SK-N-MC (cell line): ENCODE measurements at places on chromosomes 1 and 21.

DNA sequence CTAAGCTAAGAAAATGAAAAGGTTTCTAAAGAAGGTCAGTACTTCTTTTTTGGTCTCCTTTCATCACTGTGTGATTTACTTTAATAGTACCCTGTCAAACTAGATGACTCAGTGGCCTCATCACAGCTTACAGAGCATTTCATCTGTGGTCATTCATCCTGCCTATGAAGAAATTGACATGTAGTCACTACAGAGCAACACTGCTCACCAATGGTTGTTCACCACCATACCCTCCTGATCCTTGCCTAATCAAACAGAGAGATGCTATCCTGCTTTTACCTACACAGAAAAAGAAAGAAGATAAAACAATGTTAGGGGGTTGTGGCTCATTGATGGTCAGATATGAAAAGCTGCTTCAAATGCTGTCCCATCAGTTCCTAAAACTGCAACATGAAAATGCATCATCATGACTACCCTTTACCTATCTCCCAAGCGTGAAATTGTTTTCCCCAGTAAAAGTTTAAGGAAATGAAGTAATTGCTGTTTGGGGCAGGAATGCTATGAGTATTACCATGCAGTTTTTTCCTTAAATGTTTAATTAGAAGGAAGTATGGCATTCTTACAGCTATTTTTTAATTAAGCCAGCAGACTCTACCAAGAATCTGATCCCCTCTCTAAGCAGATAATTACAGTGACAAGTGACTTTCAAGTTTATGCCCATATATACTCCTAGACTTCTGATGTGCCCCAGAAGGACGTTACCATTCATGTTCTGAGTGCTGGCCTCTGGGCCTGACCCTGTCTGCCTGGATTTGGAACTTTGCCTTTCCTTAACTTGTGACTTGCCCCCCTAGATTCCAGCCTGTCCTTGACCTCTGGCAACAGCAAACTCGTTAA is 46.1 kb upstream of the FBXO28 start:
- no peak for DNase-seq

GRCh38 chr21:42112857-42113256 is 41.7 kb downstream of the UMODL1 start:
- no peak for DNase-seq

DNA sequence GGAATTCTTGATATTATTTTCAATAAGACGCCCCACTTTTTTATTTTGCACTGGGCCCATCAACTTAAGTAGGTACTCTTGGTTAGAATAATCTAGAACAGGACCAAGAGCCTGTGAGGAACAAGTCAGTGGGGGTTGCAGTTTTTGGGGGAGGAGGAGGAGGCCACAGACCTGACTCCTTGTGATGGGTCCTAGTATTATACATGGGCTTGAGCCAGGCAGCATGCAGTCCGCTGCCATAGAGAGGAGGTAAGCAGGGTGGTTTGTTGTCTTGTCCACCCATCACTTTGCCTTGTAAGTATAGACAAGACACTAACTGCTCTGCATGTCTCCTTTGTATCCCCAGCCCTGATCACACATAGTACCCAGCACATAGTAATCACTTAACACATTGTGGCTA is 24.5 kb downstream of the ROR1 start:
- no peak for DNase-seq

GRCh38 chr1:243487649-243488227 is 231.9 kb downstream of the SDCCAG8 start:
- no peak for DNase-seq

- DNase-seq: no peak
Measured at GRCh38 chr1:214546886-214547641, 4.3 kb downstream of the PTPN14 start.

GRCh38 chr1:66246351-66247269 is 287.3 kb upstream of the SGIP1 start:
- DNase-seq: no peak

- DNase-seq: no peak
Measured at GRCh38 chr1:58964428-58964827, 180.6 kb upstream of the JUN start.

DNA sequence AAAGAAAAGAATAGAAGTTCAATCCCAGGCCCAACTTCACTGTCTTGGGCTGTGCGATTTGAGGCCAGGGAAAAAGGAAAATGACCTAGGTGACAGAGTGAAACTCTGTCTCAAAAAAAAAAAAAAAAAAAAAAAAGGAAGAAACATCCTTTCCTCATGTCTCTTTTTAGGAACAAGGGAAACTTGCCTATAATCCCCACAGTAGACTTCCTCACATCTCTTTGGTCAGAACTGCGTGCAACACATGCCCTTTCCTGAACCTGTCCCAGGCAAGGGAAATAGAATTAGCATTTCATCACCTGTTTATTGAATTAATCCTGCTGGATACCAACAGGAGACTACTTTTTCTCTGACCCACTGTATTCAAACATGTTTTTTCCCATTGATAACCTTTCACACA is 2.3 kb downstream of the DCST1 start:
- DNase-seq: no peak

- DNase-seq: no peak
Measured at GRCh38 chr1:35215346-35215745, 22.4 kb upstream of the SFPQ start.

DNA sequence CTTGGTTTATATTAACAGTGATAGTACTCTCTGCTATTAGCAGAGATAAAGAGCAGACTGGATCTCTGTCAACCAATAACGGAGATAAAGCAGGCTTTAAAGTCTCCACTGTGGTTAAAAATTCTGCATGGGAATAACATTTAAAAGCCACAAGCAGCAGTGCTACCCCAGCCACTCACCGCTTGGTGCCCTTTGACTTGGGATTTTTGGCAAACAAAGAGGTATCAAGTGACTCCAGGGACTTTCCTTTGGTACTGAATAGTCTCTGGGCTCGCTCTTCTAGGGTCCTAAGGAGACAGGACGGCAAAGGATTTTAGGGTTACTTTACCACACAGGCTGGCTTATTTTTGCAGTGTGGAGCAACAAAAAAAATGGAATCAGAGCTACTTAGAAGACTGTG is 11.3 kb downstream of the SF3A3 start:
- DNase-seq: no peak

- DNase-seq: no peak
Measured at GRCh38 chr1:243269461-243269801, 13.6 kb downstream of the SDCCAG8 start.

GRCh38 chr1:42311138-42311537 is 23.9 kb downstream of the FOXJ3 start:
- no peak for DNase-seq

DNA sequence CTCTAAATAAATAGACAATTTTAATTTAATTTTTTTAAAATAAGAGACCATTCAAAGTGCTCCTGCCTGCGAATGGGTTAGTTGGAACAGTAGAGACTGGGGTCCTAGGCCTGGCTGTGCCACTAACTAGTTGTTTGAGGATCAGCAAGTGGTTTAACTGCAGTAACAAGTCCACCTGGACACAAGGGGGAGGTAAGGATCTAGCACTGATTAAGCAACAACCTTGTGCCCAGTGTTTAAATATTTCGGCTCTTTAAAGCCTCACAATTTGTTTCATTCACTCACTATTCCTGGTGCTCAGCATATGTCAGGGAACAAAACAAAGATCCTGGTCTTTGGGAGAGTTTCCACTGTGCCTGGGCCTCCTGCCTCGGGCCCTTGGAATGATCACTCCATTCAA is 1.6 kb upstream of the AGT start:
- no peak for DNase-seq

DNA sequence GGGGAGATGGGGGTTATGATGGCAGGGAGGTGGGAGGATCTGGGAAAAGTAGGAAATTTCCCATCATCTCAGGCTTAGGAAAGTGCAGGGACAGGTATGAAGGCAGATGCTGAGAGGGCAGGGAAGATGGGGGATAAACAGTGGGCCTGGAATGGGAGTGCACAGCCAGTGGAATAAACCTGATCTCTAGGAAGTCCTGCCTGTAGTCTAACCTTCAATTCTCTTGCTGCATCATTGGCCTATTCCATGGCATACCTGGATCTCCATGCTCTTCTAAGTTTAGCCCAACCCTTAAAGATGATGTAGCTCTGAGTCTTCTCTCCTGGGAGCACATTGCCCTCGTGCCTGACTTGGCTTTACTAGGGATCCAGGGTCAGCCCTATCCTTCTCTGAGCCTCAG is 2.7 kb downstream of the BCAN start:
- no peak for DNase-seq

DNA sequence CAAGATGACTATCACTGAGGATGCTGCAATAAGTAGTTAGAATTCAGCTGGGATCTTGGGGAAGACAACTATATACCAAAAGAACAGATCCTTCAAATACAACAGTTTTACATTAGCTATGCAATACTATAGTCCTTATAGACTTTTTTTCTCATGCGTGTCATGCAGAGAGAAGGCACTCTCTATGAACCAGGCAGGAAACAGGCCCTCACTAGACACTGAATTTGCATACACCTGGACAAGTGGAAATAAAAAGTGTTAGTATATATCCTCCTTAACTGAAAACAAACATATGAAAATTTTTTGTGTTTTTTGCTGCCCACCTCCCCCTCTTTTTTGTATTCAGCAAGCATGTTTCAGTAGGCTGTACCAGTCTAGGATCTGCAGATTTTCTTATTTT is 29.9 kb downstream of the TMCO1 start:
- DNase-seq: no peak

- DNase-seq: no peak
Measured at GRCh38 chr1:162689745-162690671, 57.7 kb downstream of the DDR2 start.

- DNase-seq: no peak
Measured at GRCh38 chr21:42176859-42177258, 42.1 kb upstream of the ABCG1 start.

DNA sequence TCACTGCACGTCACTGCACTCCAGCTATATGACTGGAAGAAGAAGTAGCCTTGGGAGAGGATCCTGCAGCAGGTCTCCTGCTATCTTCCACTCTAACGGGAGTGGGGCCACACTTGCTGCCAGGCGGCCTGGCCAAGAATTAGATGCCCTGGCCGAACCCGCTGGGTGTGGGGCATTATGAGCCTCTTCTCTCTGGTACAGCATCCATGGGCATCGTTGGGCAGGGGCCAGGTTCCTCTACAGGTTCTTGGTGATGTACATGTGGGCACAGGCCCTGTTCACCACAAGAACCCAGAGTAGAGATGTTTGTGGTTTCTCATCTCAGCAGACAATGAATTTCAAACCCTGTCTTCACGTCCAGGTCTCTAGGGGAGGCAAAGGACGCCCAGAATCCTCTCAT is 370.5 kb downstream of the NPHP4 start:
- no peak for DNase-seq

- DNase-seq: no peak
Measured at GRCh38 chr1:14521622-14522021, 76.9 kb upstream of the KAZN start.

DNA sequence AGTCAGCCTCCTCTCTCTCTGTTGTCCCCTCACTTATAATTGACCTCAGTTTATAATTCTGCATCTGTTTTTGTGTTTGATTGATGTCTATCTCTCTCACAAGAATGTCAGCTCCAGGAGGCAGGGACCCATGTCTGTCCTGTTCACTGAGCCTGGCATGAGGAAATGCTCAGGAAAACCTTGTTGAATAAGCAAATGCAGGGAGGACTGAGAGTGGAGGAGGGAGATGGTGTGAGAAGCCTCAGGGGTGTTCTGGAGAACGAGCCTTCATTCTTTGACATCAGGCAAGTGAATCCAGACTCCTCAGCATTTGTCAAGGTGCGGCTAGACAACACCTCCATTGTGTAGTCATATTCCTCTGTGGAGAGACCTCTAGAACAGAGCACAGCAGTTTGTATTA is 45.5 kb downstream of the MAN1C1 start:
- DNase-seq: no peak

DNA sequence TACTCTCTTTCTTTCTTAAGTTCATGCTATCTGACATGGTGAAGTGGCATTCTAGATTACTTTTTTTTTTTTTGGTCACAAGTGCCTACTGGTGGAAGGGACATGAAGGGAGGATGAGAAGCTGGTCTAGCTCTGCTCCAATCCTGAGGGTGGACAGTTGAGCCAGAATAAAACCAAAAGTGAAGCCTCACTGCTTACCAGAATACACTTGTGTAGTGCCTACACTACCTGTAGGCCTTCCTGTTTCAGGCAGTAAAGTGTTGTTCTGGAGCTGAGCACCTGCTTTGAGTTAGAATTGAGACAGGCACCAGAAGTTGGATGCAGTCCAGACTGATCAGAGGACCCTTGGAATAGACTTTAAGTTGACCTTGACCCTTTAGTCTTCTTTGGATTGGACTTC is 40.4 kb upstream of the APOBEC4 start:
- no peak for DNase-seq

GRCh38 chr21:43204638-43205037 is 35.8 kb downstream of the CRYAA start:
- DNase-seq: no peak

- DNase-seq: no peak
Measured at GRCh38 chr1:228166170-228166936, 749 bp downstream of the IBA57 start.

- no peak for DNase-seq
Measured at GRCh38 chr1:221797506-221797905, 55.6 kb upstream of the DUSP10 start.

DNA sequence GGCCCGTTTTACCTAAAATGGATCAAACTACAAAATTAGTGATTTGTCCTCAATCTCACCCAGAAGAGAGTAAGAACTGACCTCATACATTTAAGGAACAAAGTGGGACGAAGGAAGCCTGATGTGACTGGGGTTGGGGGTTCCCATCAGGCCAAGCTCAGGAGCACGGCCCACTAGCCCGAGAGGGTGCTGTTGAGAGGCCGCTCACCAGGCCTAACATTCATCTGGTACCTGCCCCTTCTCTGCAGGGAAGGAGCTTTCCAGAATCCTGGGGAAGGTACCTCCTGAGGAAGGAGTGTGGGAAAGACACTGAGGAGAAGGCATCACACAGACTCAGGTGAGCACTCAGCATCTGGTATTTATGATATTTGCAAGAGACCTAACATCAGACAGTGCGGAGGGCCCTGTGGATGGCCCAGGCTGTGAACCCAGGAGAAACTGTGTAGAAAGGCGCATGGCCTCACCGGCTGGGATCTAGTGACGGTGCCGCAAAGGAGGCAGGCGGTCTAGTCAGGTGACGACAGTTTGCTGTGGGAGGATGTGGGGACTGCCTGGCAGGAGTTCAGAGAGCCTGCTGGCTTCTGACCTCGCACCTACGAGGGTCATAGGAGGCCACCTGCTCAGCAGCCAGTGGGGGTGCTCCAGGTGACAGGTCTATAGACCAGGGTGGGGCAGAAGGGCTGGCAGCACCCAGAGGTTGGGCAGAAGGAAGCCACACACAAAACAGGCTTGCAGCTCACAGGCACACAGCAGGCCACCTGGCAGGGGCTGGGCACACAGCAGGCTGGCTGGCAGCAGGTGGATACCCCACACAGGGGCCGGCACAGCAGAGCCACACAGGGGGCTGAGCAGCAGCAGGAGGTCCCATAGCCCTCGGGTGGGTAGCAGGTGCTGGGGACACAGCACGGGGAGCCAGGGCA is 543 bp downstream of the KRTAP12-4 start:
- DNase-seq: no peak

- DNase-seq: no peak
Measured at GRCh38 chr1:218735436-218736032, 390.4 kb downstream of the TGFB2 start.

GRCh38 chr1:205451202-205451601 is 4.6 kb downstream of the BLACAT1 start:
- no peak for DNase-seq
